ENCODE measurements at places on chromosomes 1 and 21. TPM values are rescaled to one million over a fixed set of nuclear protein-coding genes. Genes with fewer than 3 reads are reported as not detected.

The RGS16 gene
- polyA plus RNA-seq = 1.0 TPM

GRCh38 chr1:218658269-218658668 is 313.1 kb downstream of the TGFB2 start:
- no peak for DNase-seq

DNA sequence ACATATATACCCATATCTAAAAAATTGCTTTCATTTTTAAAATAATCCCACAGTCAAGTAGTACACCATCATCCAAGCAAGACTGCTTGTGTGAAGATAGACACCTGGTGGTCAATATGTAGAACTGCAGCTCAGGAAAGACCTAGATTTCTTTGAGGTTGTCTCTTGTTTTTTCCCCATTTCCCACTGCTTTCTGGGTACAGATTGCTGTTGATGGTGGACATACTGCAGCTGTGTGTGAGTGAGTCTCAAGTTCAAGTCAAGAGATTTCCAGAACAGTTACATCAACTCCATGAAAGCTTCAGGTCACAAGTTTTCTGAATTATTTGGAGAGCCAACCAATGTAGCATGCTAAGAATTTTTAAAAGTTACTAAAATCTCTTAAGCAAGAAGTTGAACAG is 306.4 kb downstream of the DUSP10 start:
- peak; percentile 40 for DNase-seq

GRCh38 chr1:24987875-24988557 is 57.9 kb upstream of the RUNX3 start:
- DNase-seq = no peak

DNA sequence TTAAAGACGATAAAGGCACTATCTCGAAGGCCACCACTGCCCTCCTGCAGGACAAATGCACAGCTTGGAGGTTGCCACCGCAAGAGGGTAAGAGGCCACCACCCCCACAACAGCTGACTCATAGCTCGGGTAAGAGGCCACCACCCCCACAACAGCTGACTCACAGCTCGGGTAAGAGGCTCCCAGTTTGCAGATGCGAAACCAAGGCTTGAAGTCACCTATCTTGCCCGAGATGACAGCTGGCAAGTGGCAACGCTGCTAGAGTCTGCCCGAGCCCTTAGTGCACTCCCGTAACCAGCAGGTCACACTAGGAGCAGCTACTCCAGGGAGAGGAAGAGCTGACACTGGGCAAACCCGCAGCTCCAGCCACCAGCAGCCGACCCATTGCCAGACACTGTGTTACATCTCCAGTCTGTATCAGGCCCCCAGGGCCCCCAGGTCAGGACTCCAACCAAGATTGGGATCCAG is 17.1 kb upstream of the SPSB1 start:
- no peak for DNase-seq
